ENCODE measurements at places on chromosomes 5 and 9.

DNA sequence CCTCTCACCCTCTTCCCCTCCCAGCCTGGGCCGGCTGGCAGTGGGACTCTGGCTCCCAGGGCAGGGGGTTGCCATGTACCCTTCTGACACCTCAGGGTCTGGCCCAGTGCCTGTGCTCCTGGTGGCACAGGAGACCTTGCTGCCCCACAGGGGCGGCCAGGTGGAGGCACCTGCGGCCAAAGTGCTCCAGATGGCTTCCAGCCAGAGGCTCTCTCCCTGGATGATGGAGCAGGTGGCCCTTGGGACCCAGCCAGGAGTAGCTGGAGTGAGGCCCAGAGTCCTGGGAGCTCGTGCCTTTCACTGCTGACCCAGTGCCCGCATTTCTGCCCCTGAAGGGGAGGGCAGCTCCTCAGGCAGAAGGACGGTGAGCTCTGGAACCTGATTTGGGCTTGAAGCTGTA lies 87.3 kb downstream of the NTNG2 start:
- DNase-seq = no peak

- no peak for DNase-seq
Observed at GRCh38 chr9:97445119-97445701, 33.3 kb downstream of the TDRD7 start.

GRCh38 chr5:98786191-98786853 lies 12.9 kb downstream of the RGMB start:
- no peak for DNase-seq

DNA sequence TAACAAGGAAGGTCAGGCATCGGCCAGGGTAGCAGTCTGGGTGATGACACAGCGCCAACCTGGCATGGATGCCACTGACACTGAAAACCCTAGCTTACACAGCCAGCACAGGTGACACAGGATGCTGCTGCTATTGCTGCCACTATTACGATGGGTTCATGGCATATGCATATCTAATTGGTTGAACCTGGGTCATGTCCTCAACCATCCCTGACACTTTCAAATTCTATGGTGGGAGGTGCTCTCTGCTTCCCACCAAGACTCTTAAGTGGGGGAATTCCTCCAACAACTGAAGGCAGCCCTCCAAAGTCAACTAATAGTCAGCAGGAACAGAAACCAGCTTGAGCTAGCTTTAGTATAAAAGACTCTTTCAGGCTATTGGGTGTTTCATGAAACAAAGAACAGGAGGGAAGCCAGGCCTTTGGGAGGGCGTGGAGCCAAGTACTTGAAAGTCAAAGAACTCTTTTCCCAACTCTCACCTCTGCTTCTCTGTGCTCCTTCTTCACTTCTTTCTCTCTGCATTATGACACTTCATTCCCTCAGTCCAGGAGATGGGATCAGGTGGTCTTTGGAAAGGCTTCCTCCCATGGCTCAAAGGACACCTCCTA lies 21.3 kb downstream of the PTTG1 start:
- no peak for DNase-seq
